Fibroblast of skin of scalp (primary cell): ENCODE measurements at places on chromosomes 2 and 18.

DNA sequence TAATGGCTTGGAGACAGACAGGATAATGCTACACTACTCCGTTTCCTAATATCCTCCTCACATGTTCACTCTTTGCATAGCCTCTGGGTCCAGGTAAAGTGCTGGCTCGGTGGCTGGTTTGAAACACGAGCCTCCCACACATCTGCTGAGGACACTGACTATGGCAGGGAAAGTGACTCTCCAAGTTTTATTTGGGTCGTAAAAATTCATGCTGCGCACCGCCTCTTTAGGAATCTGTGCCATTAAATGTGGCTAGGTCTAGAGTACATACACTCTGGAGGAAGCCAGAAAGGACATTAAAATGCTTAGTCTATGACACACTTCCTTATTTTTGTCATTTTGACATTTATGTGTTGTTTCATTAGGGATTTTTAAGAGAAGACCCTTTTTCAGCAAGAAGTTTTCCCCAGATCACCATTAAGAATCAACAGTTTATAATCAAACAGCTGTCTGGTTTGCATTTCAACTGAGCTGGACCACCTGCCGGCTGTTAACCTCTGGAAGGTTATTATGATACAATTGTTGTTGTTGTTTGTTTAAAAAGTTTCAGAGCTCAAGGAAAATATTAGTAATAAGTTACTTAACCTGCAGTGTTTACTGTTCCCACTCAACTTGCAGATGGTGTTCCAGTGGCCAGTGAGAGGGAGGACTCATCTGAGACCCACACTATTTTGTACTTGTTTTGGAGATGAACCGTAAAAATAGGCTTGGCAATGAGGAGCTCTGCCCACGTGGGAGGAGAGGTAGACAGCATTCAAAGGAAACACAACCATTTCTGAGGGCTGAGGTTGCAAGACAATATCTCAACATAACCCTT lies 443.3 kb upstream of the MEIS1 start:
- DNase-seq, result no peak

DNA sequence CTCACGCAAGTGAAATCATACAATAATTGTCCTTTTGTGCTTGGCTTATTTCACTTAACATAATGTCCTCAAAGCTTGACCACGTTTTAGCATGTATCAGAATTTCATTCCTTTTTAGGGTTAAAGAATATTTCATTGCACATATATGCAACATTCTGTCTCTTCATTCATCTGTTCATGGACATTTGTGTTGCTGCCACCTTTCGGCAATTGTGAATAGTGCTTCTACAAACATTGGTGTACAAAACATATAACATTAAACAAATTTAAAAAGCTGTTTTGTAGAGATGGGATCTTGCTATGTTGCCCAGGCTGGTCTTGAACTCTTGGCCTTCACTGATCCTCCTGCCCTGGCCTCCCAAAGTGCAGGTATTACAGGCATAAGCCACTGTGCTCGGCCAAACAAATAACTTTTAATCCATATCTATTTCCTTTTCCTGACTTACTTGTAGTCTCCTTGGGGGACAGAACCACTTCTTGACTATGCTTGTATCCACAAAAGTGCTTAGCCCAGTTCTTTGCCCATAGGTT lies 209.3 kb downstream of the SLC4A3 start:
- DNase-seq, result peak; percentile 35

GRCh38 chr2:119421304-119421703 lies 10.3 kb upstream of the TMEM37 start:
- DNase-seq, result no peak

GRCh38 chr2:18855027-18855426 lies 265.7 kb upstream of the NT5C1B start:
- DNase-seq, result peak; percentile 15

- DNase-seq, result peak; percentile 42
Observed at GRCh38 chr18:67733088-67733487, 216.6 kb upstream of the DSEL start.

DNA sequence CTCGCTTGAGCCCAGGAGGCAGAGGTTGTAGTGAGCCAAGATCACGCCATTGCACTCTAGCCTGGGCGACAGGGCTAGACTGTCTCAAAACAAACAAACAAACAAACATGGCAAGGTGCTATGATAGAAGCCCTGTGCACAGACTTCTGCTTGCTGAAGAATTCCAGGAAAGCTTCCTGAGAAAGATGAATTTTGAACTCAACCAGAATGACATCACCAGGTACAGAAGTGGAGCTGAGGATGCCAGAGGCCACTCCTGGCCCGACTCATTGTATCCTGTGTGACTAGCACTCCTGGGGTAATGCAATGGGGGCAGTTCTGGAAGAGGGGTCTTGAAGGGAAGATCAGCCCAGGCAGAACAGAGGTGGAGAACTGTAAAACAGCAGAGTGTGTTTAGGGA lies 22.0 kb upstream of the PNPT1 start:
- no peak for DNase-seq

GRCh38 chr2:24909555-24910177 lies 10.4 kb downstream of the ADCY3 start:
- DNase-seq, result peak; percentile 87

DNA sequence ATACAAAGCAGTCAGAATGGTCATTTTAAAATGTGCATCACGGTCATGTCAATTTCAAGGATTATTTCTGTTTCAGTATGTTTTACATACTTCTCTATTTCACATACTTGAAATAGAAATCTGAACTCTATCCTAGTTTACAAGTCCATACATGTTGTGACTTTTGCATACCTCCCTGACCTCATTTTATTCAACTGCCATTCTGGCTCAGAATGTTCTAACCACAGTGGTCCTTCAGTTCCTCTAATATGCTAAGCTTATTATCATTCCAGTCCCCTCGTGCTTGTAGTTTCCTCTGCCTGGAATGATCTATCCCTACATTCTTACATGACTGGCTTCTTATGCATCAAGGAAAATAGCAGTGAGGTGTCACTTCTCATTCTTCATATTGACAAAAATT lies 295.6 kb downstream of the KIAA1328 start:
- peak; percentile 53 for DNase-seq

- no peak for DNase-seq
Observed at GRCh38 chr2:204250692-204251091, 294.6 kb upstream of the PARD3B start.

DNA sequence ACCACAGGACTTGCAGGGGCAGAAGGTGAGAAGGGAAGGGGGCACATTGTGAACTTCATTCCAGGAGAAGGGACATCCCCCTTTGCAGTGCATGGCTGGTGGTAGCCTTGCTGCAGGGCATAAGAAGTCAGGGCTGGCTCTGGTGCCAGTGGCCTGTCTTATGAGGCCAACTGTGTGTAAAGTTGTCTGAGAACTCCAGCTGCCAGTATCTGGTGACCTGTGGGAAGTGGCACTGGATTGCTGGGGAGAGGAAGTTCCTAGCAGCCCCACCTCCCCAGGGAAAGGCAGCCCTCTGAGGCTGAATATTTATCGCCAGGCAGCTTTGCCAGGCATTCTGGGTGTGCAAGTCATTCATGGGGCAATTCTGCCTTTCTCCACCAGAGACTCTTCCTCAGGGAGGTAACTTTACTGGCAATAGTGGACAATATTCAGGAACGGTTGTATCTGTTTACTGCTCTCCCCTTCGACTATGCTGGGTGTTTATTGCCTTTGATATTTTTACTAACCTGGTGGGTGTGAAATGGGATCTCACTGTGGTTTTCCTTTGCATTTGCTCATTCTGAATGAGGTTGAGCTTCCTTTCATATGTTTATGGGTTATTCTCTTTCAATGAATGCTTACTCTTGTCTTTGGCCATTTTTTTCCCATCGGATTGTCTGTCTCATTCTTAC lies 12.3 kb downstream of the TRPM8 start:
- peak; percentile 2 for DNase-seq

- DNase-seq, result no peak
Observed at GRCh38 chr2:38164881-38165280, 88.9 kb upstream of the CYP1B1 start.

DNA sequence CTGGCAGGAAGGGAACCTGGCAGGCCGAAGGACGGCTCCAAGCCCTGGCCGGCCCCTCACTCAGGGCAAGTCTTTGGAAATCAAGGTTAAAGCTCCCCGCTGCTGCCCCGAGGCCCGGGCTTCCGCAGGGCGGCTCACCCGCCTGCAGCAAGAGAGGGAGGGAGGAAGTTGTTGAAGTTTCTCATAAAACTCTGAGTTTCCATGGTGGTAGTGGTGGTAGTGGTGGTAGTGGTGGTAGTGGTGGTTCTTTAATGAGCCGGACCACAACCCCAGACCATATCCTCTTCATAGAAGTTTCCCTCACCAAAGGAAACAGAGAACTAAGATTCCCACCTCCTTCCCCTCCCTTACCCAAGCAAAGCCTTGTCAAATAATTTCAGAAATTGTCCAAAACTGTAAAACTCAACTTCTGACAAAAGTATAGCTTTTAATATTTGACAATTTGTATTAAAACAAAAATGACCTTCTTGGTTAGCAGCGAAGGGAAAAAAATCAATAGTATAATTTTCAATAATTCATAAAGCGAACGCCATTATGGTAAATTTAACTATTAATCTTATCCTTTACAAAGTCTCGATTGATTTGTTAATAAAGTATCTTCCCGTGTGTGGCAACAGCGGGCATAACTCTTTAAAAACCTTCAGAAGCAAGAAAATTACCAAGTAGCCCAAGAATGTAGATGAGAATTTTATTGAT lies 1.5 kb upstream of the HOXD10 start:
- DNase-seq, result no peak

DNA sequence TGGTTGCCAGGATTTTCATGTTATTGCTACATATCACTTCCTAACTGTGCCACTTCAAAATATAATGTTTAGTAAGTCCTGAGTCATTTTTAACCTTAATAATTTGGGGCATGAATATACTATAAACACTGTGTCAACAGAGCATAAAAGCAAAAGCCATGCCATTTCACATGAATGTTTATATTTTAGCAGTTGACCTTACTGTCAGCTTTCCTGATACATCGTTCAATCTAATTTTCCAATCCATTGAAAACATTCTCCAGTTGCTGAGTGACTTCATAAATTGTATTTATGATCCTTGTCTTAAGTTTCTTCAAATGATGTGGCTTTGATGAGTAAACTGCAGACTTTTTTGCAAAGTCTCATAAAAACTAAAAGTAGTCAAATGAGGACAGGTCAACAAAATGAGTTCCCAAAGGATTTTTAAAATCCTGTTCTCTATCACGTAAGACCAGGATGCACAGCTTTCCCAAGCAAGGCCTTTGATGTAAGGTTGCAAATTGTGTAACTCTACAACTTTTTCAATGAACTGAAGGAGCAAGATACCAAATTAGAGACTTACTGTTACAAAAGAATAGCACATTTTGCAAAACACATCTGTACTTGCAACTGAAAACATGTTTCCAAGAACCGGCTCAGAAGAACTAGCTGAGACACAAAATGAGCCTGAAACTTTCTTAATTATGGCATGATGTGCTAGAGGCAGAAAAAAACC lies 117.7 kb downstream of the SATB2 start:
- no peak for DNase-seq

- no peak for DNase-seq
Observed at GRCh38 chr2:165281387-165281786, 42.2 kb downstream of the SCN2A start.

DNA sequence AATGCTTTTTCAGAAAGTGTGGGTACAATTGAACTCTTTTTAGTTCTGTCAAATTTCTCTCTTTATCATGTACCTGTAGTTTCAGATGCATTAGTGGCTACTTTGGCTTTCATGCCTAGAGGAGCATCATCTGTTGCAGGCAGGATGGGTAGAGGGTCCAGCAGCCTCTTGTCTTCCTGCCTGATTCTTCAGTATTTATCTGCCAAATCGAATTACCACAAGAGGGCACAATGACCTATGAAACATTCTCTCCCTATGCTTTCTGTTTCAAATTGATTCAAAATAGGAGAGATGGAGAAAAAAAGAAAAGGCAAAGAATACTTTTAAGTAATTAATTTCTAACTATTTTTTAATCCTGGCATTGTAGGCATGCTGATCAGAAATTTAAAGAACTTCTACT lies 477.2 kb downstream of the TRIB2 start:
- peak; percentile 29 for DNase-seq

- DNase-seq, result peak; percentile 16
Observed at GRCh38 chr2:59181347-59181746, 940.2 kb upstream of the FANCL start.

GRCh38 chr2:224666951-224667553 lies 49.1 kb downstream of the CCDC195 start:
- no peak for DNase-seq

GRCh38 chr18:58785171-58785805 lies 79.4 kb upstream of the ZNF532 start:
- peak; percentile 85 for DNase-seq

DNA sequence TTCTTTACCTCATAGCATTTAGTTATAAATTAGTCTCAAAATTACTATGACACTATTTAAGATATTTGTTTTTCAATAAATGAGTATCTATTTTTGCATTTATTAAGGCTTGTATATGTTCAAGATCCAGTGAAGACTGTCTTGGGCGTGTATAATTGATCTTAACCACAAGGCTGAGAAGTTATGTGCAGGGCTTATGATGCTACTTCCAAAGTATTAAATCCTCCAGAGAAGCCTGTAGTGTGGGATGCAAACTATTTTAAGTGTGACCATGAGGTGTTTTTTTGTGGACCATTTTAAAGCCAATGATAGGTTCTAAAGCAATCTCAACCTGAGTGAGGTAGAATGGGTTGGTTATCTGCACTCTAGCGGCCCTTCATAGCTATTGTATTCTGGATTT lies 219.9 kb downstream of the ZNF407 start:
- peak; percentile 59 for DNase-seq

- DNase-seq, result peak; percentile 25
Observed at GRCh38 chr18:69874058-69874457, 73.6 kb downstream of the CD226 start.

GRCh38 chr2:150138587-150138986 lies 348.9 kb downstream of the RND3 start:
- DNase-seq, result no peak

DNA sequence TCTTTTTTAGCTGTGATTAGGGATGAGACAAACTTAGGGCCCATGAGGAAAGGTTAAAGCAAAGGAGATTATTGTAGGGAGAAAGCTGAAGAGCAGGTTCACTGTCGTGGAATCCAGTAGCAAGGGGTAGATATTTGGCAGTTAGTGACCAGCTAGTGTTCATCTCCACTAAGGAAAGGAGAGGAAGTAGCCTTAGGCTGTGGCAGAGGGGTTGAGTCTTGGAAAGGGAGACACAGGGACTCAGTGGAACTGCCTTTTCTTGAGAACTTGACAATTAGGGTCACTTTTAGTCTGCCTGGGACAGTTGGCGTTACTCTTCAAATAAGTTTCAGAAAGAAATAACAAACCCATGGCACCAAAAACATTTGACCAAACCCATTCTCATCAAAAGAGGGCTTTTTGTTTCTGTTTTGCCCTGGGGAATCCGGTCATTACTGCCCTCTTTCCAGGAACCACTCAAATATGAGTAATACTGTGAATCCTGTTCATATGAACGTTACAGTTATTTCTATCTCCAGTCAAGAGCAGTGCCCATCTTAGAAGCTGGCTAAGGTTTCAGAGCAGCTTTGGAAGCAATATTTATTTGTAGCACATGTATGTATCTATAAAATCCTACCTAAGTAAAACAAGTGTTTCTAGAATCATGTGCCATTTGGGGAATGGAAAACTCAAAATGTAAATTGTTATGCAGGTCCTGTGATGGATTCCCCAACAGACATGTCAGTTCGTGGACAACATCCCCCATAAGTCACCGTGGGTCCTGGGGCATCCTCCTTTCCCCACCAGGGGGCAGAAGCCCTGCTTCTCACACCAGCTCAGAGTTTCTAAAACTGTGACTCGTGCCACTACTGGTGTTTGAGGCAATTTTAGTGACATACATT lies 77.3 kb upstream of the PHLPP1 start:
- no peak for DNase-seq
